Ecto neural progenitor cell (in vitro differentiated cells): ENCODE measurements at places on chromosomes 1 and 21.

GRCh38 chr1:155324717-155325602 is 4.3 kb downstream of the RUSC1 start:
- peak; percentile 83 for DNase-seq

DNA sequence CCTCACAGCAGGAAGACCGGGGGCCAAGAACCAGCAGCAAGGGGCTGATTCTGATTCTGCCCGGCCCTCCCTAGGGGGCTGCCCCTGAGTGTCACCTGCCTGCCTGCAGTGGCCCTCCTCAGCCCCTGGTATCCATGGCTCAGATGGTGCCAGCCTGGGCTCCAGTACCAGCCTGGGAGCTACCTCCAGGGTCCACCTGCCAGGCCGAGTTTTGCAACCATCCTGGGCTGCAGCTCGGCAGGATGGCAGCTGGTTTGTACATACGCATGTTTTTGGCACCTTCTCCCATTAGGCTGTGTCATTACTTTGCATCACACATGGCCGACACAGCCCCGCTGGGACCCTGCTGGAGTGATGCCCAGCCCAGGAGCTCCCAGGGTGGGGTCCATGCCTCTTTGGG is 93.3 kb upstream of the WNT4 start:
- no peak for DNase-seq

DNA sequence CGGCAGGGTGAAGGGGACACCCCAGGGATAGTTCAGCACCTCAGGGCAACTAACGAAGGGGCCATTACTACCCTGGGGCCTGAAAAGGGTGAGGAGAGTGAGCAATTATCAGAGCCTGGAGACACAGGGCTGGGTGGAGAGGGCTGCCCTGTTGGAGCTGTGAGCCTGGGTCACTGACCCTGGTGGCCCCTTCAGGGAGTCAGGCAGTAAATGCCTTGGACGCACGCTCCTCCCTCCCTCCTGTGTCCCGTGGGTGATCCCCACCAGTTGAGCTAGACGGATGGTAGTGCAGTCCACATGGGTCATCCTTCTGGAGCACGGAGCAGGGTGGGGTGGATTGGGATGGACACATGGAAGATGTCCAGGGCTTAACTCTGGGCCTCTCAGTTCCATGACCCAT is 305.3 kb downstream of the PTPRU start:
- DNase-seq = peak; percentile 32

GRCh38 chr1:8457760-8458381 is 140.0 kb downstream of the SLC45A1 start:
- DNase-seq = no peak

DNA sequence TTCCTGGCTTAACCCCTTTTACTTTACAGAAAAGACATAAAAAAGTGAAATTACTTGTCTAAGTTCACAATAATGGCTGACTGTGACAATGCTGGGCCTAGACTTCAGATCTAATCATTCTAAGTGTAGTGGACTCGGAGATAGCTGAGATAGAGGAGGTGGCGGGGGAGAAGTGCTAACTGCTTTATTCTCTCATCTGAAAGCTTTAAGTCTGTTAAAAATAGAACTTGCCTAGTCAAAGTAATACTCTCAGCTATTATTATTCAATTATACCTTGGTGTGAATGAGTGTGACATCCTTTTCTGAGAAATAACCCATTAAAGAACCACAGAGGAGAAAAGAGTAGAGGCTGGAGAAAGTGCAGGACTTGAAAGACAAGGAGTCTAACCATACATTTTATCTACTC is 96.1 kb upstream of the OLIG2 start:
- no peak for DNase-seq

DNA sequence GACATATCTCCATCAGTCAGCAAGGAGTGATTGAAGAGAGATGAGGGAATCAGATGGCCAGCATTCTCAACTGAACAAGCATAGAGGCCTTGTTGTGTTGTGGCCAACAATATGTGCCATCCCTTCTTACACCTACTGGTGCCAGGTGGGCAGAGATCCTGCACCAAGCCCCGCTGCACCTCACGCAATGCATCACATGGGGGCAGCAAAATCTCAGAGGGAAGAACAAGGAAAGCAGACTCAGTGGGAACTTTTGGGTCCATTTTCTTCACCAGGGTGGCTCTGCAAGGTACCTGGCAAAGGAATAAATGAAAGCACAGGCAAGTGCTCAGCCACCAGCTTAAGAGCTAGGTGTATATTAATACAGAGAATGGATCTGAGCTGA is 33.2 kb downstream of the HSD3B2 start:
- no peak for DNase-seq

GRCh38 chr1:47870480-47870879 is 126.7 kb downstream of the TRABD2B start:
- DNase-seq = no peak

DNA sequence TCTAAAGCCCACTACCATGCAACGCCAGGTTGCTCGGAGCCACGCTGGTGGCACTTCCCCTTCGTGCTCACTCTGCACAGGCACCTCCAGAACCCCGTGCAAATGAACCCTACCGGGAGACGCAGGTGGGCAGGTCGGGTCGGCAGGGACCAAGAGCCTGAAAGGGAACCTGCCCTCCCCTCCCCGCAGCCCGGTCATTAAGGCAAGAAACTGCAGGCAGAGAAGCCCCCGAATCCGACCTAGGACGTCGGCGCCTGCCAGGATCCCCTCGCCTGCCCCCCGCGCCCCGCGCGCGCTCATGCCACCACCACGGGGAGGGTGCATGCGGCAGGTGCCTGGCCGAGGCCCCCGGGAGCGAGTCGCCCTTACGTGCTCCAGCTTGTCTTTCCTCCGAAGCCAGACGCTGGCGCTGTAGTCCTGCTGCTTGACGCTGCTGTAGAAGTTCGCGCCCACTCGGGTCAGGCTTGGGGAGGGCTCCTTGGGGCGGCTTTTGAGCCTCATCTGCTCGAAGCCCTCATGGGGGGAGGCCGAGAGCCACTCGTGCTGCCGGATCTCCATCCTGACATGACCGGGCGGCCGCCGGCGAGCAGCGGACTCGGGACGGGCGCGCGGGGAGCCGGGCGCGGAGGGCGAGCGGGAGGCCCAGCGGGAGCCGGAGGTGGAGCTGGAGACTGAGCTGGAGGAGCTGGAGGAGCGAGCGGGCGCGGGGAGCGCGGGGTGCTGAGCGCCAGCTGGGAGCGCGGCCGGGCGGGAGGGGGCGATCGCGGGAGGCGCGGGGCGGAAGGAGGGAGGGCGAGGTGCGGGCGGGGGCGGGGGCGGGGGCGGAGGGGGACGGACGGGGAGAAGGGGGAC is 552 bp downstream of the PLD5 start:
- peak; percentile 84 for DNase-seq

- DNase-seq = no peak
Measured at GRCh38 chr1:222126052-222126451, 384.2 kb upstream of the DUSP10 start.

DNA sequence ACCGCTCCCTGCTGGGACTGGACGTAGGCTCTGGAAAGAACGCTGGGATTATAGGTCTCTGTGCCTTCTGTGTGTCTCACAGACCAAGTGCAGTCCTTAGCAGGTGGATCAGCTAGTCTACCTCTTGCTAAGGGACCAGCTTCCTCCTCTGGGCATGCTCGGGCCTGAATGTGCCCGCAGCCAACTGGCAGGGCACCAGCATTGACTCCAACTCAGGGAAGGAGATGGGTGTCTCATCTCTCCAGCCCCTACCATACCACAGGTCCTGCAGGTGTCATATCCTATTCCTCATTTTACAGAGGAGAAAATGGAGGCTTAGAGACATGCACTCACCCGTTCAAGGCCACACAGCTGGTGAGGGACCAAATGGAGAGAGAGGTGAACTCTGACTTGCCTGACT is 340.2 kb downstream of the PTPRU start:
- no peak for DNase-seq

GRCh38 chr1:206682111-206682510 is 2.6 kb upstream of the MAPKAPK2 start:
- DNase-seq = no peak

DNA sequence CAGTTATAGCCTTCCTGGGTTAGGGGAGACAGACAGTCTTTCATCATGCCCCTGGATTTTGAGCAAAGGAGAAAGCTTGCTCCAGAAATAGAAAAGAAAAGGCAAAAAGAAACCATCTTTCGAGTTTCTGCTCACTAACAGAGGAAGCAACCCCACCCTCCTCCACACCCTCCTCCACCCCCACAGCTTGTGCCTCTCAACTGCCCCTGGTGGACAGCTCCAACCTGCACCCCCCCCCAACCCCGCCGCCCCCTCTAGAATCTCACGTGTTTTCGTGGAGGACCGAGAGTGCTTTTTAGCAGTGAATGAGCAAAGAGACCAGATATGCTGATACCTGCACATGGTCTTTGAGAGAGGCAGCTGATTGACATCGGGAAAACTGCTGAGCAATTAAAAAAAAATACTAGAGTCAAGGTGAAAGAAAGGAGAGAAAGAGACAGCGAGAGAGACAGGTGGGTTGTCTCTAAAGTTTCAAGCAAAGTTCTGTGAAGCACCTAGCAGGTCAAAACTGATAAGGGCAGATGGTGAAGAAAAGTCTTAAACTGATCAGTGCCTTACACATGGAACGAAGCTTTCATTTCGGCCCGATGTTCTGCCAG is 358.3 kb downstream of the KIF26B start:
- DNase-seq = no peak

GRCh38 chr1:234914606-234915290 is 213.9 kb downstream of the TOMM20 start:
- DNase-seq = no peak

DNA sequence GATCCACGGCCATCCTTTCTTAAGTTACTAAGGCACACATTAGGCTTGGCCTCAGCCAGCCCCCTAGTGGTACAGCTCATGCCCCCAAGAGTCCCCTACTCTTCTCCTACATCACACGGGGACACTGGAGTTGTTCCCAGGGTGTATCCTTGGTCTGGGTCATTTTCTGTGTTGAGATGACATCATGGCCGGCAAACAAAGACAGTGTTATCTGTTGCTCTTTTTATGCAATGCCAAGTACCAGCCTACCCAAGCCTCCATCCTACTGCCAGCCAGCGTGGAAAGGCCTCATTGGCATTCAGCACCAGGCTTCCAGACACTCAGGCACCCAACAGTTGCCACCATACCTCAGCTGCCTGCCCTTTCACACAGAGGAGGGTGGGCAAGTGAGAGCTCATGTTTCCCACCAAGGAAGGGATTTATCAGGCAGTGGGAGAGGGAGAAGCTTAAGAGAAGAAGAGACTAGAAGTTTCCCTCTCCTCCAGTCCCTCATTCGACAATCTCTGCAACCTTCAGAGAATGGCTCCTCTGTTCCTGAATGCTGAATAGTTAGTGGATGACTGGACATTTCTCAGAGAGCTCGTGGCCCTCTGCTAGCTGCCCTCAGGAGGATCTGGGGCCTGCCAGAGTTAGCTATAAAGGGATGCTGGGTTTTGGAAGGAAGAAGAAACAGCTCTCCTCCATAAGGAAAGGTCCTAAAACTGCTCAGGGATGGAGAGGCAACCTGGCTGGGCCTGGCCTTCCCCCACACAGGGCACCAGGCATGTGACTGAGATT is 17.7 kb downstream of the CBR1 start:
- no peak for DNase-seq

GRCh38 chr1:156368889-156369684 is at the start of gene RHBG:
RHBG (plus strand) TSS chr1:156369211; CDS start chr1:156369250, 39 bp downstream.
- peak; percentile 72 for DNase-seq

DNA sequence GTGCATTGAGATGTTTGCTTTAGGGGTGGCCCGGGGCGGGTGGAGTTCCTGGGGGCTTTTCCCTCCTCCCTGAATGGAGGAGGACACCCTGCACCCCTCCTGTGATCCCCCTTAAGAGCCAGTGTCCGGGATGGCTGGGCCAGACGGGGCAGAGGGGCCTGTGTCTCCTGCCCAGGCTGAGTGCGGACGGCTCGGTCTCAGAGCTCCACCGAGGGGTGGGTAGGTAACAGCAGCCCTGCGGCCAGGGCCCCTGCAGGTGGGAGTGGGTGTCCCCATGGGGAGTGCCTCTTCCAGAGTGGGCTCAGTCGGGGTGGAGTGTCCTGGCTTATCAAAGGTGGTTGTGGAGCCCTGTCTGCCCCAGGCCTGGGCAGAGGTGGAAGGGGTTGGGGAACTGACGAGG is 23.1 kb downstream of the TP73 start:
- DNase-seq = no peak

DNA sequence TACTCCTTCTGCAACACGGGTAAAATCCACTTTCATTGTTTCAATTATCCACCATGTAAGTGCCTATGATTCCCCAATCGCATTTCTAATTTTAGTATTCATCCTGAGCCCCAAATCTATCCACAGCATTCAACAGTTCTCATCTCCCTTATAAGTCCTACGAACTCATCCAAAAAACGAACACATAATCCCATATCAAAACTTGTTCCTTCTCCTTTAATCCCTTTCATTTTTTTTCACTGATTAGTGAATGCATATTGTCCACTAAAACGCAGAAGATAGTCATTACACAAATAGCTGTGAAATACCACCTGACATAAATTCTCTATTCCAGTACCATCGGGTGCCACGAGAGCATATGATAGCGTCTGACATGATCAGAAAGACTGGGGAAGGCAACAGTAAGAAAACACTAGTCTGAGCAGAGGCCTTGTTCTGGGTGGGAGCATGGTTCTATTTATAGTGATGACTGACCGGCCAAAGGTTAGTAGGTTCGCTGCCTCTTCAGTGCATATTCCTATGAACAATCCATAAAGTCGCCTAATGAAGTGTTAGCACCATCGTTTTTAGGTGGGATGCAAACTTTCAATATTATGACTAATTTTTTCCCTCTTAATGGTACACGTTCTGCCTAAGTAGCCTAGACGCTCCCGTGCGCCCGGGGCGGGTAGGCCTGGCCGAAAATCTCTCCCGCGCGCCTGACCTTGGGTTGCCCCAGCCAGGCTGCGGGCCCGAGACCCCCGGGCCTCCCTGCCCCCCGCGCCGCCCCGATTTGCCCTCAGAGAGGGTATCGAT is 648 bp downstream of the ATP5PF start:
- no peak for DNase-seq

GRCh38 chr21:46397993-46398392 is 60.7 kb upstream of the DIP2A start:
- DNase-seq = no peak

GRCh38 chr21:37469441-37469840 is 102.9 kb downstream of the DYRK1A start:
- no peak for DNase-seq

- no peak for DNase-seq
Measured at GRCh38 chr1:53402891-53403655, 56.1 kb upstream of the DMRTB1 start.

GRCh38 chr21:41460578-41461527 is 34.8 kb downstream of the MX1 start:
- DNase-seq = peak; percentile 76
